ENCODE measurements at places on chromosomes 12 and 14.

GRCh38 chr12:107311682-107312081 lies 218.3 kb upstream of the CRY1 start:
- DNase-seq = no peak

DNA sequence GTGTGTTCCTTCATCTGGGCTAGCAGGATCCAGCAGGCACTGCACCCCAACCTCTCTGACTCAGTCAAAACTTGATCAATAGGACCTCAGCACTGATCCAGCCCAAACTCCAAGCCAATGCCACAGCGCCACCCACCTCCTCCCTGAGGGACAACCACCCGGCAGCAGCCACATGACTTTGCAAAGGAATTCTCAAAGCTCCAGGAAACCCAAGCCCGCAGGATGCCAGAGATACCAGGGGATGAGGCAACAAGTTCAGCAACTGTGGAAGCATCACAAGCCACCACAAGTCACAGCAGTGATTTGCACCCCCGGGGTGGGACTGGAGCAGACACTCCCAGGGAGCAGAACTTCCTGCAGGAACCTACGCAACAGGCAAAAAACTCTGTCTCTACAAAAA lies 37.3 kb downstream of the ACTN1 start:
- no peak for DNase-seq

DNA sequence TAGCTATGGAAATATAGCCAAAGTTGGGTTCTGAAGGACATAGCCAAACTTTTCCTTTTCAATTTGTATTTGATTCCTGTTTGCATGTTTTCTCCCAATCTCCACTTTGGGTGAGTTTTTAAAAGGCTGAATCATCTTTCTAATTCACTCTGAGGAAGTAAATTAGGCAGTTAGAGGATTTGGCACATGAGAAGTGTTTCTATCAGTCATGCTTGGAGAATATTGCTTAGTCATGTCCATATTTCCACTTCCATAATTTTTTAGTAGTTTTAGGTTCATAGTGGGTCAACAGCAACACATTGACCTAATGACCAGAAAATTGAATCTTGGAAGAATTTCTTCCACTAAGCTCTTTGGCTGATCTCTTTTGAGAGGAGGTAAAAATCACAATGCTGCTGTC lies 21.8 kb downstream of the IRAK3 start:
- no peak for DNase-seq

DNA sequence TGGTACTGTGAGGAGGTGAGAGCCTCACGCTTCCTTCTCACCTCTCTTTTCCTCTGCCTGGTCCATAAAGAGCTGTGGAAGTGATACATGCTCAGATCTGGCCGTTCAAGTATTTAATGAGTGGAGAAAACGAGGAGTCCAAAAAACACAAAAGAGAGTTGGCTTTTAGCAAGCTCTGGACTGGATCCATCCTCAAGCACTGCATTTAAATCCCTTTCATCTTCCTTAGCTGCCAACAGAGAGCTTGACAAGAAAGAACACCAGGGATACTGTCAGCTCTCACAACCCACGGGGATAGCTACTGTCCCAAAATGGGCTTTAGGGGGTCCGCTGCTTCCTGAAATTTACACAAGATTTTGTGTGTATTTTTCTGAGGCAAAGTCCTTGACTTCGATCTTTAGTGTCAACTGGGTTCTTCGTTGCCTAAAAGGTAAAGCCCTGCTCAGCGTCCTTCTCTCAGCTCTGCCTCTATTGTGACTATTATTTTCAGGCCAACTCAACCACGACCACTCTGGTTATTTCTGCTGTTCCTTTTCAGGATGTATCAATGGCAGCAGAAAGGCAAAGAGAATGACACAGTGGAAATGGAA lies 120.9 kb downstream of the TMTC1 start:
- DNase-seq = no peak

DNA sequence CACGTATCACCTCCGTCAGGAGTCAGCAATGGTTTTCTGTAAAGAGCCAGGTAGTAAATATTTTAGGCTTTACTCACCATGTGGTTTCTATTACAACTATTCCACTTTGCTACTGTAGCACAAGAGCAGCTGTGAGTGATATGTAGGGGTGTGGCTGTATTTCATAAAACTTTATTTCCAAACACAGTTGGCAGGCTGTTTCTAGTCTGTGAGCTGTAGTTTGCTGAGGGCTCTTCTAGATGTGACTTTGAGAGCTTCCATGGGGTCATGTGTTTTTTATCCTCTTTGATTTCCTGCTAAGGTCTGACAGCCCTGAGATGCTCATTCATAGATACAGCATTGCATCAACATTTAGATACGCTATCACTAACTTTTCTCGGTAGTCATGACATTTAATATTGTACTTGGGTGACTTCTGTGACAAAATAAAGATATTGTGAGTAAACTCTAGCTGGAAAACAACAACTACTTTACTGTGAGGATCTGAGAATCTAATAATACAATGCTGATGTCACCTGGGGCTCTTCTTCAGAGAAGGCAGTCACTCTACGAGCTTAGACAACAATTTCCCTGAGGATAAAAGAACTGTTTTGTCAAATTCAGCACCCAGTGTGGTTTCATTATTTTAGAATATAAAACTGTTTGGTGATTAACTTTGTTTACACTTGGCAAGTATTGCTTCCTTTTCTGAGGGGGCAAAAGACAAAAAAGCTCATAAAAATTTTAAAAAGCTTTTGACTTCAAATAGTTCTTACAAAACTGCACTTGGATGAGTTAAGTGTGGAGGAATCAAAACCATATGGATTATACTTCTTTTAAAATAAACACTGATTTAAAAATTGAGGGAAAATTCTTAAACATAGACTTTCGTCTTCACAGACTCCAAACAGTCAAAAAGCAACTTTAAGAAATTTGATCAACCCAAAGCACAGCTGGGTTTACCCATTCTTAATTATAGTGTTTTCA lies 231.2 kb upstream of the DCN start:
- no peak for DNase-seq

DNA sequence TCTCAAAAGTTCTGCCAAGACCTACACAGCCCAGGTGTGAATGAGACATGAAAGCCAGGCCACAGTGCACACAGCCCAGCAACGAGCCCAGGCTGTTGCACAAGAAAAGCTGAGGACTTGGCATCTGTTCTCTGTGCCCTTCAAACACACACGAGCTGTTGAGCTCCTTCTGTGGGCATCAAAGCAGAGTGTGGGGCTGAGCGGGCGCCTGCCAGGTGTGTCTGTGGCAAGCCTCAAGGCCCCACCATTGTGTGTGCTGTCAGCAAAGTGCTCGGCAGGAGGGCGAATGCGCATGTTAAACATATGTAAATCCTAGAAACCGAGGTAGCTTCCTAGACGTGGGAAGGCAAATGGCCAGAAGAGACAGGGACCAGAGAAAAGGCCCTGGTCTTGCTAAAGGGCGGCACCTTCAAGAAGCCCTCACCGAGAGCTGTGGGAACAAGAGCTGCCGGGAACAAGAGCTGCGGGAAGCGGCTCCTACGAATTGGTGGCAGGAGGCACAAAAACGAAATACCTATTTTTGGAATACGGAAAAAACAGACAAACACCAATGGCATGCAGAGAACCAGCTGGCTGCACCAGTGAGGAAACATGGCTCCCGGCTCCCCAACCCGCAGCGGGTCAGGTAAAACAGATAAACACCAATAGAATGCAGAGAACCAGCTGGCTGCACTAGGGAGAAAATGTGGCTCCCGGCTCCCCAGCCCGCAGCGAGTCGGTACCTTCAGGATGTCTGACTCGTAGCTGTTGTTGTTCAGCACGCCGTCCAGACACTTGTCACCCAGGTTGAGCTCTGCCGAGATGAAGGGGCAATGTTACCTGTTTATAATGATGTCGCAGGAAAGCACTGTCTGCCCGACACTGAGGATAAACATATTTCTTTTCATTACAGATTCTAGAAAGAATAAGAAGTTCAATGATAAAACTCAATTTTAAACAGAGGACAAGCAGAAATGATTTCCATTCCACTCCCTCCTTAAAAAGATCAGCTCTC lies 19.0 kb upstream of the GOLGA3 start:
- no peak for DNase-seq

DNA sequence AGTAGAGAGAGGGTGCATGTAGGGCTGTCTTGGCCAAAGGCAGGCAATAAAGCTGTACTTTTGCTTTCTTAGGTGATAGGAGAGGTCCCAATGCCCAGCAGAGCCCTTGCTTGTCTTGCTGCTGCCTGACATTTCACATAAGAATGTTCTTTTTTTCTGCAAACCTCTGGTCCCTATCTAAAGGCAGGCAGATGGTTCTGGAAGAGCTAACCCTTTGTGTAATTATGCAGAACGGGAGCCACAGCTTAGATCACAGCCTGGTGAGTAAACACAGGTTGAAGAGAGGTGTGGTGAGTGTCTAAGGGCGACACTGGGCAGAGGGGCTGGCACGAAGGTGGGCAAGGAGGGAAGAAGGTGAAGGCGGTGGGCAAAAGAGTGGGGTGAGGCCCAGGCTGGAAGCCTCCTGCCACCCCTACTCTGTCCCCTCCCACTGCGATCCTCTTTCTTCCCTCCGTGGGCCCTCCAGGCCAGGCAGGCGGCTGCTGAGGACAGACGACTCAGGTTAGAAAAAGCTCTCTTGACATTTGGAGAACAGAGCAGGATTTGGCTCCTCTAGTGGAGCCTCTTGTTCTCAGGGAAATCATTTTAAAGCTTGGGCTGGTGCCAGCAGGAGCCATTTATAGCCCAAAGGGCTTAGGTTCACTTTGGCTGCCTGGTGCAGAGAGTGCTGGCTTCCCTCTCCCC lies 42.8 kb downstream of the PRMT8 start:
- DNase-seq = peak; percentile 46

DNA sequence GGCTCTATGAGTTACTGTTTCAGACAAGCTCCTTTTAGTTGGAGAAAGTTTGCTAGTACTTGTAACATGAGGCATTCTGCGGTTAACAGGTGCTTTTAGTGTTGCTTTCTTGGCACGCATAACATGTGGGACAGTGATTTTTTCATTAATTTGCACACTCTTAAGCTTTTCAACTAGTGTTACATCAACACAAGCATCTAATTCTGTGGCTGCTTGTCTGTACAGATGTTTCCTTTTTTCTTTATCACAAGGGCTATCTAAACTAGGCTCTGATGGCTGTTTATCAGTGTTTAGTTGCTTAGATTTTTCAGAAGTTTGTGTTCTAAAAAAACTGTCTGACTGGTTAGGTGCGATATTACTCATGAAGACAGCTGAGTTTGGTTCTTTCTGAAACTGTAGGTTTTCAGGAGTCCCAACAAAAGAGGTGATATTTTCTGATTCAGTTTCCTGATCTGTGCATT lies 120.1 kb downstream of the RALGAPA1 start:
- DNase-seq = no peak

DNA sequence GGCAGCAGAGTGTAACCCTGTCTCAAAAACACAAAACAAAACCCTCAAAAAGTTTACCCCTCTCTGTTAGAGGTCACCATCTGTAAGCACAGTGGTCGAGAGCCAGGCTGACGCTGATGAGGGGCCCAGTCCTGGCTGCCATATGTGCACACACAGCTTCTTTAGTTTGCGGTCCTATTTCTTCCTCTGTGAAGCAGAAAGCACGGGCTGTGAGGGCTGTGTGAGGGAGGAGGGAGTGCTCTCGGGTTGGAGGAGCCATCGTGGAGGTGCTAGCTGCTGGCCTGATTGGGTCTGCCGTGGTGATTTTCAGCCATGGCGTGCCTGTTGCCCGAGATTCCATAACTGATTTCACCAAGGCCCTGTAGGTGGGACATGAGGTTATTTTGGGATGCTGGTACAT lies 3.5 kb downstream of the ULK1 start:
- no peak for DNase-seq

DNA sequence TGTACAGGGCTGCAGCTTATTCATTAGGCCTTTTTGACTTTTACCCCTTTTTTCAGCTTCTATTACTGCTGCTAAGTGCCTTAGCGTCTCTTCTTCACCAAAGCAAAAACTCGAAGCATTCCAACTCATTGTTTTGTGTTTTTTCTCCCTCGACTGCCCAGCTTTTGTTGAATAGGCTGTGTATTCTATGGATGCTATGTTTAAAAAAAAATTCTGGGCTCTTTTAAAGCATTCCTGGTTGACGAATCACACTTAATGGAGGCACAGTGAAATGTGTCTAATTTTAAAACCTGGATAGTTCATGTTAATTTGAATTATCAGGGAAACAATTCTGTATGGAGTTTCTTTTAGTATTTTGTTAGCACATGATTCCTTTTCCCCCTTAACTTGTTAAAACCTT lies 29.7 kb downstream of the KTN1 start:
- DNase-seq = no peak

GRCh38 chr12:113105606-113106271 lies 29.8 kb downstream of the RASAL1 start:
- no peak for DNase-seq

- no peak for DNase-seq
Observed at GRCh38 chr12:26800347-26800746, 32.6 kb downstream of the ITPR2 start.

- DNase-seq = no peak
Observed at GRCh38 chr12:94282675-94283074, 134.3 kb downstream of the PLXNC1 start.

GRCh38 chr12:58596381-58596780 lies 323.9 kb downstream of the LRIG3 start:
- no peak for DNase-seq

- no peak for DNase-seq
Observed at GRCh38 chr12:120554678-120555077, 20.5 kb downstream of the RNF10 start.

DNA sequence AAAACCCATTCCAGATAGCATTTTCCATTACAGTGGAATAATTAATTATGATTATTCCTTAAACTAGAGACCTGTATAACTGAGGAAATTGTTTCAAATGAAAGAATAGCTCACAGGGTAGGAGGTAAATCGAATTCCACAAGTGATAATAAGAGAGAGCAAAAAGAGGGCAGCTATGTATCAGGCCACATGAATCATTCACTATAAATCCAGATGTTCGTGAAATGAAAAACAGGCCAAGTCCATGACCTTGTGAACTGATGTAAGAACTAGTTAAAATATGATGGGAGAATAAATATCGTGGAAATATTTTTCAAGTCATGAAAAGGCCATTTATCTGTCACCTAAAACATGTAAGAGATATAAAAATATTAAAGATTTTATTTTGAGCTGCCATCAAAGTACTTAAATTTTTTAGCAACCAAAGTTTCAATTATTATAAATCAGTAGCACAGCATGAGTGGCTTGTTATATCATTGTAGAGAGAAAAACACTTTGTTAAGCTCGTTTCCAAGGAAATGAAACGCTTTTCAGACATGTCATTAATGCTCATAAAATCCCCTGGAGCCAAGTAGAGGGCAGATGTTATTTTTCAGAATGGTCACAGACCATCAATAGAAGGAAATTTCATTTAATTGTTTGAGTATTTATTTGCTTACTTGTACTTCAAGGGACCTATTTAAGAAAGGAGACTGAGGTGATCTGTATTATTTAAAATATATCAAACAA lies 120.6 kb upstream of the CDKN3 start:
- no peak for DNase-seq

- no peak for DNase-seq
Observed at GRCh38 chr14:101030586-101030985, 127.1 kb upstream of the RTL1 start.

DNA sequence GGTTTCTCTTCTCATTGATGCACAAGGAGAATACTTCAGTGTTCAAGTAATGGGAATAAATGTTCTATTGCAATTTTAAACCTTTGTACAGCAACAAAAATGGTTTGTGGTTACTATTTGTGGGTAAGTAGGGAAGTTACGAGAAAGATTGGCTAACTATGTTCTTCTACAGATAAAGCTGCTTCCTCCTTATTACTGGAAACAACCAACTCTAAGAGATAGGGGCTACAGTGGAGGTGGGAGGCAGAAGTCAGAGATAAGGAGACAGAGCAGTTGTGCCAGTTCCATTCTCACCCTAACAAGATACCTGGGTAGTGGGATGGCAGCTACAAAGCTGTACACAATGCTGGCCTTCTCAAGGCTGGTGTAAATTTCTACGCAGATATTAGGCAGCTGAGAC lies 16.2 kb downstream of the NOXRED1 start:
- no peak for DNase-seq

Measured in left forelimb (tissue), 1 donor.